Panc1 (cell line): ENCODE measurements at places on chromosomes 4 and X. TPM values are rescaled to one million over a fixed set of nuclear protein-coding genes. Genes with fewer than 3 reads are reported as not detected.

The FHDC1 gene
- 0.21 TPM for total RNA-seq

- DNase-seq, result no peak
Measured at GRCh38 chr4:141120036-141120593, 13.2 kb downstream of the RNF150 start.

DNA sequence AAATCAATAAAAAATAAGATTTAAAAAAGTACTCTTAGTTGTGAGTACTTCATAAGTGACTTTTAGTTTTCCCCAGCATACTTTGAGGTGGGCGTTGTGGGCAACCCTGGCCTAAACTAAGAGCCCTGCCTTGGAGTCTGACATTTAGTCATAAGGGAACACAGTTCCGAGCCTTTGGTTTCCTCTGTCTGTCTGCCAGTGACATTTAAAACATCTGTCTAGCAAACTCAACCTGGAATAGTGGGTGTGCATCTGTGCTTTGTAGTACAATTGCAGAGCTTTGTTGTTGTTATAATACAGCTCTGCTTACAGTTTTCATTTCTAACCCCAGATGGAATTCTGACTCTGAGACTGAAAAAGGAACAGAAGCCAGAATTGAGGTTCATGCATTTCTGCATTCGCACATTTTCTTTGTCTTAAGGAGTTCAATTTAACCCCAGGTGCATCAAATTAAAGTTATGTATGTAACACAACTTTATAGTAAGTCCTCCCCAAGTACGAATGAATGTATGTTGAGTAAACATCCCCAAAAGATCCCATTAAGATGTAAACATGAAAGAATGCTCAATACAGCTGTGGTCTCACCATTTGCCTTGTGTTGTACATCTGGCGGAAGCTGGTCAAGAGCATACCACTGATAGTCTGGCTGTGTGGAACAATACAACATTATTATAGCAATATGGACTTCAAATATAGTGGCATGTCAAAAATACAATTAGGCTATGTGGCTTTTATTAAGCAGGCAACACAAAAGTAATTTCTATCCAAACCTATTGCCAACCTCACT, 25.9 kb downstream of the TNIP3 start:
- no peak for DNase-seq

DNA sequence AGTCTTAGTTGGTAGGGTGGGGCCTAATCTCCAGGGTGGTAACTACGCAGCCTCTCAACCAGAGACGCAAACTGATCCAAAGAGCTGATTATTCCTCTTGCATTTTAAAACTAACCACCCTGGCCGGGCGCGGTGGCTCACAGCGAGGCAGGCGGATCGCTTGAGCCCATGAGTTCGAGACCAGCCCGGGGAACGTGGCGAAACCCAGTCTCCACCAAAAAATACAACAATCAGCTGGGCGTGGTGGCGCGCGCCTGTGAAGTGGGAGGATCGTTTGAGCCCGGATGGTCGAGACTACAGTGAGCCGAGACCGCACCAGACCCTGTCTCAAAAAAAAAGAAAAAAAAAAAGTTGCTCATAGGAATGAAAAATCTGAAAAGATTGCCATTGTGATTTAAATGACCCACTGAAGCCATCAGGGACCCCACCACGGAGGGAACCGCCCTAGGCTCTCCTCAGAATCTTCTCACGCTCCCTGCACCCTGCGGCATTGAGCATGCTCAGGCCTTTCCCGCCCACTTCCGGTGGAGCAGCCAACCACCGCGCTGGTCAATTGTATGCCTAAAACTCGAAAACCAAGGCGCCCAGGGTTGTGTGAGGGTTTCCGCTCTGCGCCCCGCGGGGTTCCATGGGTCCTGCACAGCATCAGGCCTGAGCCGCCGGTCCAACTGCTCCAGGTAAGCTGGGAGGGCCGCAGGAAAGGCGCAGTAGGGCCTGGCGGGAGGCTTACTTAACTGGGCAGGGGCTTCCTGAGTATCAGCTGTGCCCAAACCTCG, at the start of gene TRIM60:
Gene TRIM60 (plus strand): TSS at position 564 of the 776 bp plus-strand sequence. CDS start 8,074 bp downstream, outside the sequence.
- no peak for DNase-seq

DNA sequence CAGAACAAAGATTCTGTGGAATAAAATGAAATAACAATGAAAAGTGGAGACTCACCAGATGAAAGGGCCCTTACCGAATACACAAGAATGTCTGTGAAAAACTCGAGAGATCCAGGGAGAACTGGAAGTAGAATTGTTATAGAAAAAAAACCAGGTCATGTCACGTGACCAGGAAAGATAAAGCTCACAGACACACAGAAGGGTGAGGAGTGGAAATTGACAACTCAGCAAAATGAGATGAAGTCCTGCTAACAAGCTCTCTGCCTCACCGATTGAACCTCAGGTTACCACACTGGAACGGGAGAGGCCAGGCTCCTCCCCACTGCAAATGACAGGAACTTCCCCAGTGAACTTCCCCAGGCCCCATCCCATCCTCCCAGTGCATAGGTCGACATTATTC, 1618.0 kb upstream of the PCDH10 start:
- no peak for DNase-seq
